ENCODE measurements at places on chromosomes 4 and X.

DNA sequence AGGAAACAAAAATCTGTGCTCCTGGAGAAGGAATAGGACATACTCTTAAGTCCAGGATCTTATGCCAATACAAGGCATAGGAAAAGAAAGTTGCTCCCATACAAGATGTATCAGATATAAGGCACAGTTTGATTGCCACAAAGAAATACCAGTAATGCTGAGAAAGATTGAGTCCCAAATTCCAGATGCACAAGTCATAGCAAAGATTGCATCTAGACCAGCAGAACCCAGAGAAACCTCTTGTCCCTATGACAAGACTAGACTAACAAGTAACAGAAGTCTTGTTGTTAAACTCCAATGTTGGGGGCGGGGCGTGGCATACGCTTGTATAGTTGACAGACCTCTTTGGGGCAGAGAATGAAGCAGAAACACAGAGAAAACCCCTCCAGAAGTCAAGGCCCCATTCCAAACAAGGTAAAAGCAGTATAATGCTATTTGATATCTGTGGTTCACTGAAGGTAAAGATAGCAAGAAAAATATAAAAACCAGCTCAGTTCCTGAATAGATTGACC, 671.5 kb upstream of the GRIA3 start:
- DNase-seq: no peak

DNA sequence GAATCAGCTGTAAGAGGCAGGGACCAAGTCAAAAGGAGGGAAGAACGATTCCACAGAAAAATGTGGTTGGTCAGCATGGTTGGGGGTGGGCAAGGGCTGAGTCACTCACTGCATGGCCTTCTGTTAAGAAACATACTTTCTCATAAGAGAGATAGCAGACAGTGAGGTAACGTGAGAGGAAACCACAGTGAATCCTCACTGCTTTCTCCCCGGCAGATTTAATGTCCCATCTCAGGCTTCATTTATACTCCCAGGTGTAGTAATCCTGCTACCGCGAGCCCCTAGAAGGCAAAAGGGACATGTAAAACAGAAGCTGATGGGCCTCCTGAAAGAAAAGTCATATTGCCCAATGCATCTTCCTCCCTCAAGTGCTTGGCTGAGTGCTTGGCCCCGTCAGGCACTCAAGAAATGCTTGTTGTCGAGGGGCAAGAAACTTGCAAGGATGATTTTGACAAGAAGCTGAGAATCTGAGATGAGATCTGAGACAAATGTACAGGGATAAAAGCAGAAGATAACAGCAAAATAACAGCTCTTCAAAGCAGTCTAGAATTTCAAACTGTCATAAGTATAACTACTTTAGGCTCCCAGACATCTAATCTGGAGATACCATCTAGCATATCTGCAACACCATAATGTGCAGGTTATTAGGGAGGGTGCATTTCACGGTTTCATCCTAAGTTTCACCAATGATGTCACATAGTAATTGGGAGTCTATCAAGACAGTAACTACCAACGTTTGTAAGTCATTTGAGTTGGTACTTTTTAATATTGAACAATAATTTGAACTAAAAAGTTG, 40.2 kb downstream of the SH3KBP1 start:
- no peak for DNase-seq

DNA sequence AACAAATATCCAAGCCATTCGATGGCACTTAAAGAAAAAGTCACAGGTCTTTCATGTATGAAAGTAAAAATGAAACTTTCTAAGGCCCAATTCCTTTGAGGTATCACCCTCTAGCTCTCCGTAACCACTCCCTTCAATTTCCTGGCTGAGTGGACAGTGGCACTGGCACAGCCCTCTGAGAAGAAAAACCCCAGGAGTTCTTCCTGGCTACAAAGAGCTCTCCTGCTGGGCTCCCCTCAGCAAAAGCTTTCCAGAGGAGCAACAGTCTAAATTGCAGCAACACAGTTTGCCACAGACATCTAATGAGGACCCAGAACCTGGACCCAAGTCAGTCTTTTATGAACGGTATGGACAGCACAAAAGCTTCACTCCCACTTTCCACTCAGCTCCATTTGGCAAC, 71.8 kb downstream of the FUNDC1 start:
- no peak for DNase-seq

DNA sequence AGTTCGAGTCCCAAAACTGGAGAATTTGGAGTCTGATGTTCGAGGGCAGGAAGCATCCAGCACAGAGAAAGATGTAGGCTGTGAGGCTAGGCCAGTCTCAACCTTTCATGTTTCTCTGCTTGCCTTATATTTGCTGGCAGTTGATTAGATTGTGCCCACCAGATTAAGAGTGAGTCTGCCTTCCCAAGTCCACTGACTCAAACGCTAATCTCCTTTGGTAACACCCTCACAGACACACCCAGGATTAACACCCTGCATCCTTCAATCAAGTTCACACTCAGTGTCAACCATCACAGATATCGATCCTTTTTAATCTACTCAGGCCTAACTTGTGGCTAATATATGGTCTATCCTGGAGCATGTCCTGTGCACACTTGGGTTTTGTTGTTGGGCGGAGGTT, 18.0 kb upstream of the MAEA start:
- no peak for DNase-seq

DNA sequence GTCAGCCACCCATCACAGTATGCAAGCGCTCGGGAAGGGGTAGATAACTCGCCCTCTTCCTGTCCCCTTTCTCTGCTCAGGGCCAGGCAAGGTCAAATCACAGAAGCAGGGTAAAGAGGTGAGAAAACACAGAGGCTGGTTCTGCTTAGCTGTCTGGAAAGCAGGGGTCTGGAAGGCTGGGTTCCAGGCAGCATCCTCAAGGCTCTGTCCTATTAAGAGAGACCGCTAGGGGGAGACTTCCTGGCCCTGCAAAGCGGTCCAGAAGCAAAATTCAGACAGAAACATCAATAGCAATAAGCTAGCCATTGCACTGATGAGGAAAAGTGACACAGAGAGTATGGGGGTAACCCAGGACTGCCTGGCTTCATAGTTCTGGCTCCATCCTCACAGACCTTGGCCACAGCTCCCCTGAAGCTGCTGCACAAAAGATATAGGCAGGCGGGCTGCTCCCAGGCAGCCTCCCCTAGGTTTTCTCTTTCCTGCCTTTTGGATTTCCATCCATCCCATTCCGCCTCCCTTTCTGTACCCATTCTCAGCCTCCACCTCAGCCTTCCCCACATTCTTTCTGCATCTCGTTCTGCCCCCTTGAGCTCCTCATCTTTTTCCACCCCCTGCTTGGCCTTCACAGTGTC, 308.5 kb downstream of the EVC2 start:
- no peak for DNase-seq

- no peak for DNase-seq
Measured at GRCh38 chrX:133953078-133953477, 32.3 kb downstream of the GPC3 start.

DNA sequence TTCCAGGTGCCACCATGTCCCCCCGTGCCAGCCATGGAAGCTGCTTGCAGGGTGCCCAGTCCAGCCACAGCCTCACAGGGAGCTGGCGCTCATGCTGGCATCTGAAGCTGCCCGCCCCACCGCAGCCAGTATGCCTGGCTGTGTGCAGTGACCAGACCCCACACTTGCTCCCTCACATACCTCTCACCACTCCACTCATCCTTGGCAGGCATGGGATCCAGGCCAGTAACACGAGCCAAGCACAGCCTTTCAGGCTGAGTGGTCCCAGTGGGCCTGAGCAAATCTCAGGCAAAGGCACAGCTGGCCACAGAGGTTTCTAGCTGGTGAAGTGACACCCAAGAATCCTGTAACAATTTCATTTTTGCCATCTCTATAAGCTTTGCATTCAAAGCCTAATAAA, 48.4 kb upstream of the SEC24B start:
- no peak for DNase-seq

- DNase-seq: no peak
Measured at GRCh38 chrX:134244043-134244442, 7.1 kb downstream of the CCDC160 start.

Measured in stimulated activated CD4-positive, alpha-beta T cell treated with anti-CD3 and anti-CD28 coated beads, Interleukin-4, amount 100 ng/mL, for 1 hour (primary cell).